Esophagus muscularis mucosa (tissue), 4 donors: ENCODE measurements at places on chromosomes 7 and 10. TPM values are rescaled to one million over a fixed set of nuclear protein-coding genes. Genes with fewer than 3 reads are reported as not detected.

DNA sequence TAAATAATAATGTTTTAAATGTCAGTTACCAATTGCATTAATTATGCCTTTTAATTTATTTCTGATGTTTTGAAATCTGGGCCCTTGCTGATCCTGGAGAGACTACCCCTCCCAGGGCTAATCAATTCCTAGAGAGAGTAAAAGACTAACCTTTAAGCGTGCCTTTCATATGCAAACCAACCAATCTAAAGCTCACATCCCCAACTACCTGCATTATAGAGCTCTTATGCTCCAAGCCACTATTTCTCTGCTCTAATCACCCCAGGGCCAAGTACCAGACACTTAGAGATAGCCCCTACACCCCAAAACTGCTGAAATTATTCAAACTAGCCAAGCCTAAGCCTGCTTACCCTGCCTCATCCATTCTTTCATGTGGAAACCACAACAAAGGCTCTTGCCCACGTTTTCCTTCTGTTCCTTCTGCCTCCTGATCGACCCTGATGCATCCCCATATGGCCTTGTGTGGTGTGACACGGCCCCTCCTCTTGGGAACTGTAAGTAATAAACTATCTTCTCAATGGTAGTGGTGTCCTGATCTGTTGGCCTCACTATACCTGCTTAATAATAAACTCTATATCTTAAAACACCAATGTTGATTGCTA, 97.7 kb downstream of the HIBADH start:
- no peak overlapping the region for H3K27ac ChIP-seq
- H3K4me1 ChIP-seq: no peaks in the 10 kb centered on the region
- H3K27me3 ChIP-seq: no peaks in the 10 kb centered on the region
- no peak overlapping the region for H3K4me3 ChIP-seq
- no peaks in the 10 kb centered on the region for H3K36me3 ChIP-seq
- no peak for DNase-seq

- peaks cover 20% of the 10 kb centered on the region for H3K4me1 ChIP-seq
- no peak overlapping the region for H3K27ac ChIP-seq
- H3K27me3 ChIP-seq: no peaks in the 10 kb centered on the region
- DNase-seq: no peak
- H3K4me3 ChIP-seq: no peak overlapping the region
- peaks cover 37% of the 10 kb centered on the region for H3K36me3 ChIP-seq
Measured at GRCh38 chr7:73702226-73702625, 17.2 kb downstream of the STX1A start.

- H3K36me3 ChIP-seq: no peaks in the 10 kb centered on the region
- H3K27ac ChIP-seq: no peak overlapping the region
- H3K4me1 ChIP-seq: no peaks in the 10 kb centered on the region
- H3K4me3 ChIP-seq: no peak overlapping the region
Measured at GRCh38 chr10:62534031-62534430, 159.9 kb downstream of the ZNF365 start.

DNA sequence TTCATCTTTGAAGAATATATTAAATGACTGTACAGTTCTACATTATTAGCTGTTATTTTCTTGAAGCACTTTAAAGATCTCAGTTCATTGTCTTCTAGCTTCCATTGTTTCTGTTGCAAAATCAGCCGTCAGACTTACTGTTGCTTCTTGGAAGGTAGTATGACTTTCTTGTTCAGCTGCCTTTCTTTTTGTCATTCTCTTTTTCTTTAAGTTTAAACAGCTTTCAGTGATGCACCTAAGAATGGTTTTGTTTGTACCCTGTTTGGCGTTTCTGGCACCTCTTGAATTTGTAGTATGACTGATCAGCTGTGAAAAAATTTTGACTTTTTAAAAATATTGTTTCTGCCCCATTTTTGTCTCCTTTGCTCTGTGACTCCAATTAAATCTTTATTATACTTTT, 9.3 kb downstream of the MKLN1 start:
- H3K4me3 ChIP-seq: no peak overlapping the region
- H3K27me3 ChIP-seq: no peaks in the 10 kb centered on the region
- H3K36me3 ChIP-seq: peaks cover 6% of the 10 kb centered on the region
- H3K27ac ChIP-seq: no peak overlapping the region

DNA sequence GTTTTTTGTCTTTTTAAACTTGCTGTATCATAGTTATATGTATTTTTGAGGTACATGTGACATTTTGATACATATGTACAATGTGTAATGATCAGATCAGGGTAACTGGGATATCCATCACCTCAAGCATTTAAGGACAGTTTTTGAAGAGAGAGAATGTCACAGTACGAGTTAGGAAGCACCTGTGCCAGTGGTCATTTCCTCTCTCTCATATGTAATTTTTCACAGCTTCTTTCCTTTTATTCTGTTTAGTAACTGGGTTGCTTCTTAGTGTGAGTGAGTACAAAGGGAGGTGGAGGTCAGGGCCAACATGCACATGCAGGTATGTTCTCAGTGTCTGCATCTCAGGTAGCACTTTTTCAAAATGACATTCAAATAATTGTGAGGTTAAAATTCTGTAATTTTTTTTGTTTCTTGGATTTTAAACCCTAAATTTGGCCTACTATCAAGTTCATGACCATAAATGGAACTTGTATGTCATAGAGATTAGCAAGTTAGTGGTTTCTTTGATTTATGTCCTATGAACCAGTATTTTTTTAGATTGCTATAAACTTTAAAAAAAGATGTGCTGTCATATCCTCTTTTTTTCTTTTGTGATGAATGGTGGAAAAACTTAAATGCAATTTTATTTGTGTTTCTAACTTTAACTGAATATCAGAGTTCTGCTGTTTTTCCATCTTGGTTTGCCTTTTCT, 42.7 kb downstream of the SNX10 start:
- H3K27ac ChIP-seq: no peak overlapping the region
- H3K27me3 ChIP-seq: no peaks in the 10 kb centered on the region
- no peaks in the 10 kb centered on the region for H3K4me1 ChIP-seq
- no peak overlapping the region for H3K4me3 ChIP-seq
- H3K36me3 ChIP-seq: no peaks in the 10 kb centered on the region

GRCh38 chr7:6392712-6393666, 54.8 kb downstream of the DAGLB start:
- no peak for DNase-seq
- no peaks in the 10 kb centered on the region for H3K27me3 ChIP-seq

- DNase-seq: no peak
- H3K36me3 ChIP-seq: no peaks in the 10 kb centered on the region
Measured at GRCh38 chr10:96295475-96295874, 8.8 kb upstream of the DNTT start.

- DNase-seq: no peak
- H3K36me3 ChIP-seq: no peaks in the 10 kb centered on the region
- peaks cover 97% of the 10 kb centered on the region for H3K4me1 ChIP-seq
- peak overlapping the region; percentile 44 for H3K27ac ChIP-seq
- H3K27me3 ChIP-seq: no peaks in the 10 kb centered on the region
Measured at GRCh38 chr10:79270466-79271246, 76.6 kb upstream of the PPIF start.

DNA sequence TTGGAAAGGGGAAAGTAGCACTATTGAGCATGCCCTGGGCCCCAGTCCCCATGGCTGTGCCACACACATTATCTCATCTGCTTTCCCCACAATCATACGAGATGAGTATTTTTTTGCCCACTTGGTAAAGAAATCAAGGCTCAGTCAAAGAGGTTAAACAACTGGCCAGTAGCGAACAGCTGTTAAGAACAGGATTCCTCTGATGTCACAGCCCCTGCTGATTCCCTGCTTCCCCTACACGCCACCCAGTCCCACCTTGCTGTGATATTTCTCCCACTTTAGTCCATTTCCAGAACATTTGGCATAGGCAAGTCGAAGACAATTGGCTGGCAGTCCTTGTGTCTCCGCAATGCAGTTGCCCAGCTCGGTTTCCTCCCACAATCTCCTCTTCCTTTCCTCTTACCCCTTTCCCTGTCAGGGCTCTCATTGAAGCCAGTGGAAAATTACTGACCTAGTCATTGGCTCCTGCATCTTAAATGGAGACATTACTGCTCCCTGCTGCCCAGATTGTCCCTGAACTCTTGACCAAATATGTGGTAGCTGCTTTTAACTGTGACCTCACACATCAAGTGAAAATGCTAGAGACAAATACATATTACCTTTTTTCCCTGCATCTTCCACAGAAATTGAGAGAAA, 56.5 kb upstream of the EEPD1 start:
- H3K27me3 ChIP-seq: no peaks in the 10 kb centered on the region
- DNase-seq: no peak
- H3K36me3 ChIP-seq: no peaks in the 10 kb centered on the region
- H3K4me3 ChIP-seq: no peak overlapping the region

DNA sequence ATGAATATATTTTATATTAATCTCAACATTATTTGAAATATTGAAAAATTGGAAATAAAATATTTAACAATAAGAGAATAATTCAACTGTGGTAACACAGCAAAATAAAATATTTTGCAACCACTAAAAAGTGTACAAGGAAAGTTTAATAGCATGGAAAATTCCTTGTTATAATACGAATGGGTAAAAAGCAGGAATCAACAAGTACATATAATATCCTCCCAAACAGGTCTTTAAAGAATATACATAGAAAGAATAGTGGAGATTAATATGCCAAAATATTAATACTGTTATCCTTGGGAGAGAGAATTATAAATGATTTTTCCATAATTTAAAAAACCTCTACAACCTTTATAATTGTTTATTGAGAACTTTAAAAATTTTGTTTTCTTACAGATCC, 1.0 kb downstream of the DNAJC12 start:
- H3K4me1 ChIP-seq: peaks cover 20% of the 10 kb centered on the region
- H3K36me3 ChIP-seq: no peaks in the 10 kb centered on the region
- H3K4me3 ChIP-seq: peak overlapping the region; percentile 43
- no peaks in the 10 kb centered on the region for H3K27me3 ChIP-seq
- no peak overlapping the region for H3K27ac ChIP-seq
- DNase-seq: no peak

DNA sequence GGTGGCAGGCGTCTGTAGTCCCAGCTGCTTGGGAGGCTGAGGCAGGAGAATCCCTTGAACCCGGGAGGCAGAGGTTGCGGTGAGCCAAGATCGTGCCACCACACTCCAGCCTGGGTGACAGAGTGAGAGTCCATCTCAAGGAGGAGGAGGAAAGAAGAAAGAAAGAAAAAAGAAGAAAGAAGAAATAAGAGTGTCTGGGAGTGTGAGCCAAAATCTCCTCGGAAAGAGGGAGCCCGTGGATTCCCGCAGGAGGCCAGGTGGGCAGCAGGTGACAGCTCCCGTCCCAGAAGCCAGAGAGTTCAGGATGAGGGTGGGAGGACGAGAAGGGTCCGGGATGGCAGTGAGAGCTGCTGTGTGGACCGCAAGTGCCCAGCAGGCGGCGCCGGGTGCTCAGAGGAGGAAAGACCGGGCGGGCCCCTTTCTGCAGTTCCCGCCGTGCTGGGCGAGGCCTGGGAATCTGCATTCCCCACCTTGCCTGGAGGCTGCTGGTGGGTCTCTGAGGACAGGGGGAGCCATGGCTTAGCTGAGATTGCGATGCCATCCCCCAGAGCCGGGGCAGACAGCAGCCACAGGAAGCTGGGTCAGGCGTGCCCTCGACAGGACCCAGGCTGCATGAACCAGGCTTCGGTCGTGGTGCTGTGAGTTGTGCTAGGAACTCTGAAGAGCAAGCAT, 17.1 kb upstream of the AMZ1 start:
- no peaks in the 10 kb centered on the region for H3K36me3 ChIP-seq
- peaks cover 6% of the 10 kb centered on the region for H3K4me1 ChIP-seq
- H3K27me3 ChIP-seq: peaks cover 15% of the 10 kb centered on the region

- H3K4me3 ChIP-seq: no peak overlapping the region
- H3K36me3 ChIP-seq: no peaks in the 10 kb centered on the region
- H3K4me1 ChIP-seq: no peaks in the 10 kb centered on the region
- no peak for DNase-seq
- no peaks in the 10 kb centered on the region for H3K27me3 ChIP-seq
Measured at GRCh38 chr10:60511477-60512229, 122.0 kb upstream of the ANK3 start.

ASB4 gene
- total RNA-seq: not detected

EBF3 gene
- 2.9 TPM for total RNA-seq

TUBGCP2 gene
- total RNA-seq: 30.2 TPM

ASL gene
- total RNA-seq: 14.5 TPM

PKD2L1 gene
- not detected for total RNA-seq
